ENCODE measurements at places on chromosomes 5 and 9.

- DNase-seq: no peak
Observed at GRCh38 chr9:79809931-79810330, 238.2 kb downstream of the TLE4 start.

DNA sequence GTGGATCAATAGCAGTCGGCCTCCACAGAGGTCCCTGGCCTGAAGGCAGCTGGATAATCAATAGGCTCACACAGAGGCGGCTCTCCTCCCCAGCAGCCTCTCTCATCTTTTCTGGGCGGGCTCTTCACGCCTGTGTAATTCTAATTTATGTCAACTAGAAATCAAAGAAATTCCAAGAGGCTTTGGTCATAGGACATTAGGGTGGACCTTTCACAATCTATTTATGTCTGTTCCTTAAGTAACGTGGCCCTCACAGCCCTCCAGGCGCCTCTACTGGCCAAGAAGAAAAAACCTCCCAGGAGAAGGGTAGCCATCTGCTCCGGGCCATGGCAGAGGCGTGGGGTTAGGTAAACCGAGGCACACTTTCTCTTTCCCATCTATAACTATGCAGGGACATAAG, 205.1 kb upstream of the EFNA5 start:
- DNase-seq: no peak

GRCh38 chr5:109256486-109256885, 153.3 kb downstream of the PJA2 start:
- DNase-seq: no peak

GRCh38 chr5:1723957-1724821, 75.4 kb downstream of the MRPL36 start:
- no peak for DNase-seq

DNA sequence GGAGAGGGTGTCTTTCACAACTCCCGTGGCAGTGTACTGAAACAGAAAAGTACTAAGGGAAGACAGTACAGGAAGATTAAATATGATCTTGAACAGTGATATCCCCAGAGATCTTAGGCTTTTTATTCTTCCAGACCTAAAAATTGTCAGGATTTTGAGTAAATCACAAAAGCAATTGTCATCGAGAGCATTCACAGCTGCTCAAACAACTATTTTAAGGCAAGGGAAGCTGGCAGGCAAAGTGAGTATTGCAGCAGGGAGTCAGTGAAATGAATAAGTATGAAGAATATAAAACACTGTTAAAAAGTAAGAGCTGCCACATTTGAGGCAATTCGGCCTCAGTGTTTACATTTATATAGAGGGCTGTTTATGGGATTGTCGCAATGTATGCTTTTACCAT, 479.0 kb downstream of the CAAP1 start:
- no peak for DNase-seq

GRCh38 chr9:101478444-101478843, 42.9 kb upstream of the ALDOB start:
- no peak for DNase-seq

GRCh38 chr5:97405941-97406340, 222.9 kb upstream of the RIOK2 start:
- DNase-seq: no peak

DNA sequence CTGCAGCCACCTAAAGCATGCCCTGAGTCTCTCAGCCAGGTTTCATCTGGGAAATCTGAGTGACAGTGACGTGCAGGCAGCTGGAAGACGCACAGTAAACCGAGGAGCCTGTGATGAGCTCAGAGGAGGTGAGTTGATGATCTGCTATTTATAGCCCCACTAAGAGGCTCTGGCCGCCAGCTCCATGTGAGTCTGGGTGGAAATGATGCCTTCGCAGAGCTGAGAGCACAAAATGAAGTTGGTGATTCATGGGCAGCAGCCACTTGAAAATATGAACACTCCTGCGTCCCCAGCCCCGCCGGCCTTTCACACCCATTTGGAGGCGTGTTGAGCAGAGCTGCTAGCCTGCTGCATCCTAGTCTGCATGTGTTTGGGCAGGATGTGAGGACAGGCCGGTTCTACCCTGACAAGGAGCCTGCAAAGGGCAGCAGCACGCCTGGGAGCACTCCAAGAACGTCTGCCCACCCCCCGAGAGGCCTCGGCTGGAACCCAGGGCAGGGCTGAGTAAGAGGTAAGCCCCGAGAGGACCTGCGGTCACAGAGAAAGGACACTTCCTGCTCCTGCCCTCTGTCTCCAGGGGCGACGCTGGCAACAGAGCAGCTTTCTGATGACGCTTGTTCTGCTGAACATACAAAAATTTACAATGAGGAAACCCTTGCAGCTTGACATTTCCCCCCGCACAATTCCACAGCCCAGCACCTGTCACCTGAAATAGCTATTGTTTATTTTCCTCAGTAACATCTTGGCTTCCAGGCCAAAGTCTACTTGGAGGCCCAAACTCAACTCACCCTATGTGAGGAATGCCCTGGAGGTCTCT, 25.1 kb upstream of the CDKN2AIPNL start:
- DNase-seq: no peak

DNA sequence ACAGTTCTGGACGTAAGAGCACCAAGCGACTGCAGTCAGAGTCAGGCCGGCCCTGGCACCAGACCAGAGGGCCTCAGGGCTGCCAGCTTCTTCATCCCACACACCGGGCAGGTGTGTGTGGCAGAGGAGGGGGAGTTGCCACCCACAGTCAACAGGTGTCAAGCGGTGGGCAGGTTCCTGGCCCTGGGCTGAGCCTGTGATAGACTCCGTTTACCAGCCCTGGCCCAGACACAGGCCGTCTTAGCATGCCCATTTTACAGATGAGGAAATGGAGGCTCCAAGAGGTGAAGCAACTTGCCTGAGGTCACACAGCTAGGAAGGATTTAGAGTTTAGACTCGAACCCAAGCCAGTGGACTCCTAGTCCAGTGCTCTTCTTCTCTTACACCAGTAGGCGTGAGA, 71.8 kb downstream of the HMCN2 start:
- DNase-seq: no peak

GRCh38 chr9:121650217-121651007, 1.0 kb upstream of the DAB2IP start:
- DNase-seq: no peak

DNA sequence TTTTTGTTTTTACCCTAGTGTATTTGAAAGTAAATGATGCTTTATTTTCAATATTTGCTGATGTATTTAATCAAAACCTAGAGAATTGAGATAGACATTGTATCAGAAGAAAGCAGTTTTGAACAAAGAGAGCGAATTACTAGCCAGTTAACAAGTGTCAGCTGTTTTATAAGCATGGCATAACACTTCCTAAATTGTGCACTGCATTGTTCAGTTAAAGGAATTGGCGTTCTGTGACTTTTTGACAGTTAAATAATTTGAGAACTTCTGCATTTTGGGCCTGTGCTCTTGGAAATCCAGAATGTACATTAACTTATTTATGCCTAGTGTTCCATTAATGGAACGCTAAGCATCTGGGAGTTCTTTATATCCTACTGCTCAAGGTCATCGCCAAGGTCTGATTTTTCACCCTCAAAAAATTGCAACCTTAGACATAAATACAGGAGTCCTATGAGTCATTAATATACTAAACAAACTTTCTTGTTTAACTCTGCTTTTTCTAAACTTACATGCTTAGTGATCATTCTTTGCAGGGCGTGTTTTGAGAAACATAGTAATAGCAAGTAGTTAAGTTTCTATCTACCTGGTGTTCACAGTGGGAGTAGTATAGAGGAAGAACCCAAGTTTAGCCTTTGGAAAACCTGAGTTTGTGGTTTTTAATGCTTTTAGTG, 31.1 kb downstream of the RASA1 start:
- DNase-seq: no peak

DNA sequence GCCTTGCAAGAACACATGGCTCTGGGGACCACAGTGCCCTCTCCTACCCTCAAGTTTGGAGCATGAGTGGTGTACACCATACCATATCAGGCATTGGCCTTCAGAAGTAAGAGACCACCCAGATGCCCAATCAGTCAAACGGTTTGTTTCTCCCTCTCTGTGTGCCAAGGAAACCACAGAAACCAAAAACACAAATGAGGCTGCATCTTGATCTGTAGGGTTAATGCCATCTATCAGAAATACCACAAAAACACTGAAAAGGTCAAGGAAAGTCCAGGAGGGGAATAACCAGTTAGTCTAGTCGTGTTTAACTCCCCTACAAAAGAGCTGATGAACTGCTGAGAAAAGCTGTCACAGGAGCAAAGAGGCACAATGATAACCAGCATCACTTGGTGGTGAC, 78.4 kb downstream of the INSYN2B start:
- DNase-seq: no peak

GRCh38 chr9:88234114-88234513, 95.8 kb upstream of the SPATA31C2 start:
- no peak for DNase-seq

DNA sequence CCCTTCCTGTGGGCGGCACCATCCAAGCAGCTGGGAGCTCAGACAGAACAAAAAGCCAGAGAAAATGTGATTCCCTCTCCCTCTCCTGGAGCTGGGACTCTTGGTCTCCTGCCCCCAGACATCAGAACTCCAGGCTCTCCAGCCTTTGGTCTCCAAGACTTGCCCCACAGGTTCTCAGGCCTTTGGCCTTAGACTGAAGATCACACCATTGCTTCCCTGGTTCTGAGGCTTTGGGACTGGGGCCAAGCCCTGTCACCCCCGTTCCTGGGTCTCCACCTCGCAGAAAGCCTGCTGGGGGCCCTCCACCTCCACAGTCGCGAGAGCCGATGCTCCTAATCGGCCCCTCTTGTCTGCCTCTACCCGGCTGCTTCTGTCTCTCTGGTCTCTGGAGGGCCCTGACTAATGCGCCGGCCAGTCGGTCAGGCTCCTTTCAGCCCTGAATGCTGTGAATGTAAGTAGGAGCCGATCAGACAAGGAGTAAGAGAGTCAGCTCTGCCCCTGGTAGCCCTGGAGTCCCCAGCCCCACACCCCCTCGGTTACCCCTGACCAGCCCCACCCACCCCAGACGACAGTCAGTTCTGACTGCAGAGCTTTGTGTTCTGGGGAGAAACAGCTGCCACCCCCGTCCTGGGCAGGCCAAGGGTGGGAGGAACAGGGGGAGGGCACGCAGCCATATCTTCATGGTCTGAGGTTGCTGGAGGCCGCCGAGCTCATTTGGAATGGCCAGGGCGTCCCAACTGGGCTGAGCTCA, 57.5 kb downstream of the VAV2 start:
- DNase-seq: no peak

DNA sequence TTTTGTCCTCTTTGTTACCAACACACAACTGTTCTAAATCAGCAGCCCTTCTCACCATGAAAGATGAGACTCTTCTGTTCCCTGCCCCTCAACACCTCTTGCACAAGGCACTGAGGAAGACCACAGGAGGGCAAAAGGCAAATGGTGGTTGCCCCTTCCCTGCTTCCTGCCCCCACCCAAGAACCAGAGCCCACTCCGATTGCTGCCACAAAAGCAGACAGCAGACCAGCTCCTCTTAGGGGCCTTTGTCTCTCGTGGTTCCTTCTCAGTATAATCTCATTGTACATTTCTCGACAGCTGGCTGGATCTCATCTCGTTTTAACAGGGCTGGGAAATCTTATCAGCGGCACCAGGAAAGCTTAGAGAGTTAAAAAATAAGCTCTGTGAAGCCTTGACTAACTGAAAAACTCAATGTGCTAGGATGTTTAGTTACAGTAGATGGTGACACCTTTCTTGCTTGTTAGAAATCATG, 1.1 kb downstream of the MVB12B start:
- no peak for DNase-seq

DNA sequence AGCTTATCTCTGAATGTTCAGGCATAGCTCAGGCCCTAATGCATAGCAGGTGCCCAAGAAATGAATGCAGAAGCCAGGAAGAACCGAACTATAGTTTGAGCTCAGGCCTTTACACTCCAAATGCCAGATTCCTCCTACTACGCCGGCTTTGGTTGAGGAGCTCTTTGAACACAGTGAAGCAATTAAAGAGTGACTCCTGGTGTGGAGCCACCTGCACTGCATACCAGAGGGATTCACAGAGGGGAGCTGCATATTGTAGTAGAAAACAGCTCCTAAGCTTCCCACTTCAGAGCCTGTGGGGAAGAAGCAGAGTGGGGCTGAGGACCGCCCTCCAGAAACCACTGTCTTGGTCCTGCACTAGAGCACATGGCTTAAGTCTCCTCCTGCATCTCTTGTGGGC, 14.5 kb upstream of the KCNMB1 start:
- no peak for DNase-seq

DNA sequence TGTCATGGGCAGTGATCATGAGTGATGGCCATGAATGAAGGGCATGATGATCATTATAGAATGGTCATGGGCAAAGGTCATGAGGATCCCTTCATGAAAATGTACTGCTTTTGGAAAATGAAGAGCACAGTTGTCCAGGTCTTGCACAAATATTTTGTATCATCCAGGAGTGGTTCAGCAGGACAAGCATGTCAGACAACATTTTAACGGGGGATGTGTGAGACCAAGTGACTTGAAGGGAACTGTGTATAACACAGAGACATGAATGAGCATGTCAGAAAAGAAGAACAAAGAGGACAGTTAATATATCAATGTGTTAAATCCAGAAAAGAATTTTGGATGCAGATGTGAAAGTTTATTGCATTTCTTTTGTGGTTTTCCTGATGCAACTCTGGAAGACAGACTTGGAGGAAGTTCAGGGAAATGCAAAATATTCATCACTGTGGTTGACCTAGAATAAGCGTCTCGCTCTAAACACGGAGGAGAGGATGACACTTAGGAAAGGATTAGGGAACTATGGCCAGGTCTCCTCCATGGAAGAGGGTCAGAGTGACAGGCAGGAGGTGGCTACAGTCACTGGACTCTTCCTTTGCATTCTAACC, 116.1 kb upstream of the IRX4 start:
- DNase-seq: no peak

- DNase-seq: no peak
Observed at GRCh38 chr9:130405657-130406257, 39.0 kb upstream of the ASS1 start.

GRCh38 chr9:94298949-94299599, 29.4 kb downstream of the NUTM2F start:
- no peak for DNase-seq

- peak; percentile 37 for DNase-seq
Observed at GRCh38 chr5:142012792-142013388, at the start of gene GNPDA1. Gene GNPDA1 (minus strand): TSS chr5:142013027. CDS start chr5:142012035, 992 bp downstream.

DNA sequence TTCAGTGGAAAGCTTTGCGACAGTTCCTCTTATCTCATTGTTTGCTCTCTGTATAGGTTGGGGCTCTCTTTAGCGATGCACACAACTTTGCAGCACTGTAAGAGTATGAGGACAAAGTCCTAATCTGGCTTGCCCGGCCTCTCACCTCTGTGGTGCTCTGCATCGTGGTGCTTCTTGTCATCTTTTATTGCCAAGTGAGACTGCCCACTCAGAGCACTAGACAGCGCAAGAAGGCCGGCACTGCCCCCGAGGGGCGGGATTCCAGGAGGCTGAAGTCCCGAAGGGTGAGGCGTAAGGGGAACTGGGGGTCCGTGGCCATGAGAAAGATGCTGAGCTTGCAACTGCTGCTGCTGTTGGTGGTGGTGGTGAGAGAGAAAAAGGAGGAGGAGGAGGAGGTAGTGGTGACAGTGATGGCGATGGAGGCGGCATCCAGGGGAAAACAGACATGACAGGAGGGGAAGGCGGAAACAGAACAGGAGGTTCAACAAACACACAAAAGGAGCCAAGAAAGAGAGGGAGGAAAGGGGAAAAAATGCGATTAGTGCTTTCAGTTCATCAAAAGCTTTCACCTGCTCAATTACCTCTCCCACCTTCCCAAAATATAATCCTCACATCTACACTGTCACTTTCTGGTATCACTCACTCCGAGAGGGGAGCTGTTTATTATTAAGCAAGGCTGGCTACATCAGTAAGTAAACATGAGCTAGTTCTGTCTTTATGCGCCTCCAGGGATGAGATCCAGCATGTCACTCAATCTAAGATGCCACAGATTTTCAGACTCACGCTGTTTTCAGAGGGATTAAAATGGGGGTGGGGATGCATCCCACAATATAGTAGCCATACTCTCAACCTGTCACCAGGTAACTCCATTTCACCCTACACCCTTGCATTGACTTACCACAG, 55.1 kb downstream of the TLE1 start:
- no peak for DNase-seq

Measured in stimulated activated CD4-positive, alpha-beta T cell treated with anti-CD3 and anti-CD28 coated beads, Interleukin-1b, Interleukin-23, amount 100 ng/mL, for 1 hour (primary cell).